ENCODE measurements at places on chromosomes 12 and 14.

- DNase-seq = no peak
Measured at GRCh38 chr12:108580531-108580930, 17.4 kb downstream of the TMEM119 start.

- no peak for DNase-seq
Measured at GRCh38 chr14:96914571-96915128, 117.5 kb downstream of the VRK1 start.

DNA sequence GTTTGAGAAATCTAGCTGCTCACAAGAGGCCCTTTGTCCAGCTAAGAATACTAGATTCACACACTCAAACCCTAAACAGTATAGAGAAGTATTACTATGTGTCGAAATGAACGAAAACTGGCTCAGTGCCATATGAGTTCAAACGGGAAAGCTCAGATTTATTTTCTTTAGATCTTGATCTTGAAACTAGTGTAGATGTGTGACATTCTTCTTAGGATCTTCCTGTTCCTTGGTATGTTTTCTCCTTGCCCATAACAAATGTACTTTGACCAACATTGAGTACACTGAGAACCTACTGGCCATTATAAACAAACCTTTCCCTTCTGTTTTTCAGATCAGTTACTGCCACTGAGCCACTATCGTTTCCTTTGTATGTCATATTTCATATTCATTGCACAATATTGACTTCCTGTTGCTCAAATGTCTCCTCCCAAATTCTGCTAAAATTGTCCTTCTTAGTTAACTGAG is 21.3 kb downstream of the MYBPC1 start:
- no peak for DNase-seq

DNA sequence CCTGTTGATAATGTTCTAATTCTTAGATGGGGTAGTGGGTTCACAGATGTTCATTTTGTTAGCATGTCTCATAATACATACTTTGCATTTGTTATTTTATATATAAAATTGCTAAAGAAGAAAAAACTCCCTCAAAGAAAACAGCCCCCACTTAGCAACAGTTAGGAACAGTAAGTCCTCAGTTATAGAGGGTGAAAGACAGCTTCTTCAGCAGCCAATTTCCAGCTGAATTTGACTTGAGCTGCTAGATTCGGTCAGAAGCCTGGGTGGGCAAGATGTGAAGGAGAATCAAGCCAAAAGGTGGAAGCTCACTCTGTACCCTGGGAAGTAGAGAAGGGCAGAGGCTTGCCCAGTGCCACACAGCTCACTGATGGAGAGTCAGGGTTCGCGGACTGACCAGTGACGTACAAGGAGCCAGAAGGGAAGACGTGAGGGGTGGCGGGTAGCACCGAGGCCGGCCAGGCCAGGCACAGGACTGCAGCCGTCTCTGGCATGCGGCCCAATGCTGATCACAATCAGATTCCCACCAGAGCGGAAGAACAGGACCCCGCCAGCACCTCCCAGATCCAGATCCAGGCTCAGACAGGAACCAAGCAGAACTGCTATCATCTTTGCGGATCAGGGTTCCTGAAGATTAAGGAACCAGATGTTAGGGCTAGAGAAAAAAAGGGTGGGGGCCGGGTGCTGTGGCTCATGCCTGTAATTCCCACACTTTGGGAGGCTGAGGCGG is 30.4 kb upstream of the VWF start:
- no peak for DNase-seq

GRCh38 chr14:64929014-64929359 is 13.6 kb downstream of the GPX2 start:
- DNase-seq = no peak

GRCh38 chr14:54166049-54166950 is 209.7 kb upstream of the BMP4 start:
- DNase-seq = no peak

DNA sequence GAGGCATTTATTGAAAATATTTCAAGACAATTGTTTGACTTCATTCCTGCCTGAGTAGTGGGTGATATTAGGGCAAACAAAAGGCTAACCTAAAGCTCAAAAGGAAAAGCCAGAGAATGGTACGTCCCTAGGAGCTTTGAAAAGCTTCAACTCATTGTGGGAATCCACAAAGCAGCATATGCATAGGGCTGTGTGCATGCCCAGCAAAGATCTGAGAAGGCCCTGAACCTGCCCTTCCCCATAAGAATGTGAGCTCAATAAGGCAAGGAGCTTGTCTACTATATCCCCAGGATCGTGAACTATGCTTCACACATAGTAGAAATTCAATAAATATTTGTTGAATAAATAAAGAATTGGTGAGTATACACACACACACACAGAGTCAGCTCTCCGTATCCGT is 19.1 kb upstream of the RAD52 start:
- DNase-seq = no peak

GRCh38 chr14:55416866-55417265 is 5.2 kb upstream of the ATG14 start:
- no peak for DNase-seq

GRCh38 chr14:50531595-50532501 is 521 bp downstream of the MAP4K5 start:
- DNase-seq = no peak

- DNase-seq = no peak
Measured at GRCh38 chr12:118061873-118062843, 1.2 kb upstream of the WSB2 start.

DNA sequence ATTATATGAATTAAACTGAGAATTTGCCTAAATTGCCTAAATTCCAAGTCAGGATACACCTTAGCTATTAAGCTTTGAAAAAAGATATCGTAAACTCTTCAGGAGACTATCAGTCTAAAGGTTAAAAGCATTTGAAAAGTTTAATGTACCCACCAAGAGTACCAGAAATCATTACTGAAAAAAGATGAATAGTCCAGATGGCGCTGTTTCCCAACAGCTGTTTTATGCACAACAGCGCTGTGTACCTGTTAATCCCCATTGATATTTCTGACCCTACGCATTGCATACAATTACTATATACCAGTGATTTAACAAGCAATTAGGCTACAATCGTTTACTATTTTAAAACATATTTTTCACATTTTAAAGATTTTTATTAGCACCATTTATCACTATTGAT is 185.0 kb downstream of the PLCZ1 start:
- no peak for DNase-seq
